ENCODE measurements at places on chromosomes 2 and 18.

DNA sequence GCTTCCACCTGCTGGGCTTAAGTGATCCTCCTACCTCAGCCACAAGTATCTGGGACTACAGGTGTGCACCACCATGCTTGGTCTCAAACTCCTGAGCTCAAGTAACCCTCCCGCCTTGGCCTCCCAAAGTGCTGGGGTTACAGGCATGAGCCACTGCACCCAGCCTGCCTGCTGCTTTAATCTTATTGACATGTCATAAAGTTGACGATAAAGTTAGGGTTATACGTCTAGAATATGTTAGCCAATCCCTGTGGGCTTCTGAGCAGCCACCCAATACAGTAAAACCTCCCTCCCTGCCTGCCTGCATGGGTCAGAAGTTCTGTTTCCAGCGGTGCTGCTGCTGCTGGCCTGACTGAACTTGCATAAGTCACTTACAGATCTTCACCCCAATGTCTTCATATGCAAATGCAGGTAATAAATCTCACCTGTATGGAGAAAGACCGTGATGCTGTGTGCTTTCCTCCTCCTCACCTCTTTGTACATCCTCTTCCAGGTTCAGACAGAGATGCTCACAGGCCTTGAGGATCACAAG lies 30.1 kb downstream of the TGIF1 start:
- no peak for DNase-seq

- no peak for DNase-seq
Measured at GRCh38 chr2:96760986-96761832, 507 bp downstream of the CNNM4 start.

- DNase-seq, result no peak
Measured at GRCh38 chr2:134950886-134951285, 32.3 kb downstream of the CCNT2 start.

- DNase-seq, result no peak
Measured at GRCh38 chr2:159072795-159073194, 104.4 kb downstream of the TANC1 start.

DNA sequence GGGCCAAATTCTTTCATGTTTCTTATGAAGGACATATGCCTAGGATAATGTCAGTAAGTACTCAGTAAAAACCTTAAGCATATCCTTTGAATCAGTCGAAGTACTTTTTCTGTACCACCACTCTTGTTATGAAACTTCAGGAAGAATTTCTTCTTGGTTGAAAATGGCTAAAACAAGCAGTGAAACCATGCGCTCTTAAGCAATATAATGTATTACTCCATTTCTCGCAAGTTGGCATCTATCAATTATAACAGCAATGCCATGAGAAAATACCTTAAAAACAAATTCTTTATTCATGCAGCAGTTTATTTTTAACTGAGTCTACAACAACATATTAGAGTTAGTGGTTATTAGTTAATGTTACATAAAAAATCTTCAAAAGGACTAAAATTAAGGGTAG lies 41.0 kb downstream of the SLC66A3 start:
- DNase-seq, result no peak

DNA sequence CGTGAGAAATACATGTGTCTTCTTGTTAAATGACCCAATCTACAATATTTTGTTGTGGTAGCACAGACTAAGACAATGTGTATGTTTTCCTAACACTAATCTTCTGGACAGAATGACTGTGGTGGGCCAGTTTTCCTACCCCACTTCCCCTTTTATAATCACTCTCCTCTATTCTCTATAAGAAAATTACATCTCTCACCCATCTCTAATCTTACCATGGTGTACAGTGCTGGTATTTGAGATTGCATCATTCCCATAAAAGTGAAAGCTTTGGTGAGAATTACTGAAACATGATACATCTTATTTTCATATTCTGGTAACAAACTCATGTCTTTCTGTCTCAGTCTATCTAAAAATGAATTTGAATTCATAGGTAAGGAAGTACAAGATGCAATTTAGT lies 40.5 kb downstream of the CAVIN2 start:
- no peak for DNase-seq

DNA sequence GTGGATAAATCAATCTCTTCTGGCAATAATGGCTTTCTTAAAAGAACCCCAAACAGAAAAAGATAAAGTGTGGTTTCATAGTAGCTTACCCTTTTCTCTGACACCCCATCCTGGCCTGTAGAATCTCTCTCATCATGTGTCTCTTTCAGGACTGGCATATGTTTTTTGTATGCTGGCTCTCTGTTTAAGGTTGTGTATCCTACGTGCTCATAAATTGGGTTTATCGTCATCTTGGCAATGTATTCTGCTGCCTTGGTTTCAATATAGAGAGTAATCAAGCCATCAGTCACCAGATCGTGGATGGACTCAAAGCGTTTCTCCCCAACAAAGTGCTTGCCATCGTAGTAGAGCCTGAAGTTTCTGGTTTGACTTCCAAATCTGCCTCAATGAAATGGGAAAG lies 113.5 kb upstream of the CHRNA1 start:
- DNase-seq, result no peak

- DNase-seq, result no peak
Measured at GRCh38 chr2:84899304-84900204, 5.9 kb upstream of the TMSB10 start.

DNA sequence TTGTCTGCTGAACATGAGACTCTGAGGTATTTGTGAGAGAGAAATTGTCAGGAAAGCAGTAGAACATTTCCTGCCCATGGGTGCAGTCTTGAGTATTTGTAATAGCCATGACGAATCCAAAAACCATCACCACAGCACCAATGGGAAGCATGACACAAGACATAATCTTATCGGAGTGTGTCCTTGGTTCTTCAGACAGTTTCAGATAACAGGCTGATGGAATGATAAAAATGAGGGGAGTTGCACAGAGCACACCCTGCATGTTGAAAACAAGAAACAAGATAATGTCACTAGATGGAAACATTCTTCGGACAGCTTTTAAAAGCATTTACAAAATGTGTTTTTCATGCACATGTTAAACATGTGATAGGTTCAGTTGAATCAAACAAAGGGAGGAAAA lies 56.9 kb downstream of the SLC38A11 start:
- no peak for DNase-seq

DNA sequence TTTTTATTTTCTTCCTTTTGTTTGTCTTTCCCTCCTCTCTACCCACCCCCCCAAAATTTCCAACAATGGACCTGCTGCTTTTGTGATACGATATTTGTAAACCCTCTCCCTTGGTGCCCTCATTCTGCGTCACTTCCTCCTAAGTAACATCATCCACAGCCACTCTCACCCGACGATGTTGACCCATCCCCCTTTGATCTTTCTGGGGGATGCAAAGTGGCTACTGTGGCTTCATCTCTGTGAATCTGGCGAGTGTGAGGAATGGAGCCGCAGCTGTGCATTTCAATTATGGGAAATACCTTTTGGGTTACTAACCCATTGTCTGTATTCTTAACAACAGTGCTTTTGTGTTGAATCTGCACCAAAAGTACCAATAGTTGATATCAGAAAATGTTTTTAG lies 19.4 kb downstream of the ANTXR1 start:
- no peak for DNase-seq

GRCh38 chr2:143140864-143141661 lies 11.8 kb downstream of the ARHGAP15 start:
- peak; percentile 80 for DNase-seq

DNA sequence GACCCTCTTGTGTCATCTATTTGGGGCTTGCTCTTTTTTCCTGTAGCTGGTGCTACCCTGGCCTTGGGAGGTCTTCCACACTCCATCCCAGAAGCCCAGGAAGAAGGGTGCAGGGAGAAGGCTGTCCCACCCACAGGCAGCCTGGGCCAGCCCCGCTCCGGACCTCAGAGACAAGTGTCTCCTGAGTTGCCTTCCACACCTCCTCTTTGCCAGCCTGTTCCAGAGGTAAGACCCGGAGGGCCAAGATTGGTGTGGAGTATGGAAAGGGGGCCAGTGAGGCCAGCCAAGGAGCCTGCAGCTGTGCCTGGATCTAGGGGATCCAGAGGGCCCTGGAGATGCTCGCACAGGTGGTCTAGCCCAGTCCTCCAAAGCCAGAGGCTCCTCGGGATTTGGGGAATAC lies 40.5 kb downstream of the ST8SIA5 start:
- no peak for DNase-seq

GRCh38 chr2:17148407-17149145 lies 369.7 kb downstream of the RAD51AP2 start:
- DNase-seq, result peak; percentile 41

DNA sequence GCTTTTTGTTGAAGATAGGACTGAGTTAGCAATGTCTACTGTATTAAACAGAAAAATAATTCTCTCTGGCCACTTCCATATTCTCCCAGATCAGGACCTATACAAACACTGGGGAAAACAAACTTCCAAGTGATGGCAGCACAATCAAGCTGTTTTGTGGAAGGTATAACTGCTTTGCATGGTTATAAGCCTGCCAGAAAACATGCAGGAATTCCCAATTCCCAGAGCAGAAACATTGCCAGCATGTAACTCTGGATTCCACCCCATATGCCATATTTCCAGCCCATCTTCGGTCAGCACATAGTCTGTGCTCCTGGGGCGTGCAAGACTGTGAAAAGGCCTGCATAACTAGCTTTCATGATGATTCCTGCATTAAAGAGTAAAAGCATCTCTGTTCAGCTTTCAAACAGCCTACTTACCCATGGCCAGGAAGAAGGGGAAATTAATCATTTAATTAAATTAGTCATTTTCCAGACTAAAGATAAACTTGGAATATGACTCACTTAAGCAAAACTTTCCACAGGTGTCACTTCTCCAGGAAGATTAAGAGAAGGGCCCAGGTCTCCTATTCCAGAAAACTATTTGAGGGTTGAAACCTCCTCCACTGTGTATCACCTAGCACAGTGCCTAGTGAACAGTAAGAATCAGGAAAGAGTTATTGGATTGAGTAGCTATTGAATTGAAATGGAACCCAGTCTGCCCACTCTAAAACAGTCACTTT lies 280.5 kb downstream of the NRXN1 start:
- DNase-seq, result no peak

- no peak for DNase-seq
Measured at GRCh38 chr2:5520463-5520972, 171.7 kb upstream of the SOX11 start.

GRCh38 chr18:36128530-36128870 lies 640 bp downstream of the SLC39A6 start:
- DNase-seq, result no peak

GRCh38 chr2:77778917-77779316 lies 256.7 kb upstream of the LRRTM4 start:
- DNase-seq, result no peak

- DNase-seq, result no peak
Measured at GRCh38 chr2:151707857-151708256, 26.4 kb downstream of the NEB start.

- no peak for DNase-seq
Measured at GRCh38 chr2:32485399-32485798, 128.6 kb downstream of the BIRC6 start.

DNA sequence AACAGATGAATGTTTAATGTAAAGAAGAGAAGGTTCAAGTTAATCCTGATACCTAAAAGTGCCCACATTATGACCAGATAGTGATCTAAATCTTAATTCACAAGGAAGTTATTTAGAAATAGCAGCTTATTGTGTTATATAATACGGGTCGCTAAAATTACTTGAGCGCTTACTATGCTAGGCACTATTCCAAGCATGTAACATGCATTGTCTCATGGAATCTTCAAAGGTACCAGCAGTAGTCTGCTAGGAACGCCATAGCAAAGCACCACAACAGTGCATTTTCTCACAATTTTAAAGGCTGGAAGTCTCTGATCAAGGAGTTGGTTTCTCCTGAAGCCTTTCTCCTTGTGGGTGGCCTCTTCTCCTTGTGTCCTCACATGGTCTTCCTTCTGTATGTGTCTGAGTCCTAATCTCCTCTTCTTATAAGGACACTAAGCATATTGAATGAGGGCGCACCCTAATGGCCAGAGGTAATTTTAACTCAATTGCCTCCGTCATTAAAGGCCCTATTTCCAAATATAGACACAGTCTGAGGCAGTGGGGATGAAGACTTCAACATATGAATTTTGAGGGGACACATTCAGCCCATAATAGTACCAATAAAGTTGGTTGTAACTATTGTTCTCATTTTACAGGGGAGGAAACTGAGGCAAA lies 118.4 kb downstream of the LRRC30 start:
- no peak for DNase-seq

GRCh38 chr2:101900375-101900774 lies 91.4 kb upstream of the IL1R2 start:
- DNase-seq, result no peak

GRCh38 chr2:10454505-10454904 lies 6.4 kb upstream of the ODC1 start:
- no peak for DNase-seq

- DNase-seq, result no peak
Measured at GRCh38 chr2:105625632-105626031, 119.1 kb upstream of the NCK2 start.

DNA sequence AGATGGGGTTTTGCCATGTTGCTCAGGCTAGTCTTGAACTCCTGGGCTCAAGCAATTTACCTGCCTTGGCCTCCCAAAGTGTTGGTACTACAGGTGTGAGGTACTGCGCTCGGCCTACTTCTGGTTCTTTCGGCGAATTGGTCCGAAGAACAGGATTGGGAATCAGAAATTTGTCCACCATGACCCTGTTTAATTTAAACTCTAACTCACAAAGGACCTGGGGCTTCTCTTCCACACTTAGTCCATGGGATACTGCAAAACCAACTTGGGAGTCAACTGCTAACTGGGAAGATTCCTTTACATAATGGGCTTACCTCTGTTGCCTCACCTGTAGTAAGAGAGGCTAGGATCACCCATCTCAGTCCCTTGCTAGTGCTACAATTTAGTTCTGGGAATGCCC lies 79.8 kb upstream of the ZFP36L2 start:
- DNase-seq, result no peak

DNA sequence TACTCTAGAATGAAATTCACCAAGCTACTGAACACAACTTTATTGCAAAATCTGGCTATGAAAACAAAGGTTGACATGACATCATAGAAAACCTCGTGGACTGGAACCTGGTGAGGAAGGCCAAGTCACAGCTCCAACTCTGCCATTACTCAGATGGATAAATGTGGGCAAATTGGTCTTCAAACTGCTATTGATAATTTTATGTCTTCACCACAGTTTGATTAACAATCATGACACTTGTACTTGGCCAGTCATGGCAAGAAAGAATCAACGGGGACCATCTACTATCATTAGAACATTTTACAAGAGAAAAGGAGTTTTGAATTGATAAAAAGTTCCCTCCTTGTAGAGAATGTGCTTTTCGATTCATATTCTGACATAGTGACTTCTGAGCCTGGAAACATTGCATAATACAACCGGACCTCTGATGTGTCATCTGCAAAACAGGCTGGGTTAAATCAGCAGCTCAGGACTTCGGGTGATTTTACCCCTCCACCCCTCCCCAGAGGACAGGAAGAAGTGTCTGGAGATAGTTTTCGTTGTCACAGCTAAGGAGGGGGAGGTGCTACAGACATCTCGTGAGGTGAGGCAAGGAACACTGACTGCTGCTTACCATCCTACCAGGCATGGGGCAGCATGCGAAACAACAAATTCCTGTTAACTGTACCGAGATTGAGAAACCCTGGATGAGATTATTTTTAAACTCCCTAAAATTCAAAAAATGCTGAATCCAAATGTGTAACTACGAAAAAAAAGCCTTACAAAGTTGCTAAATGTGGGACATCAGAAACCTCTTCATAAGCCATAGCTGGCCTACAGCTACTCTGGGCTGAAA lies 8.4 kb downstream of the L3MBTL4 start:
- no peak for DNase-seq

GRCh38 chr2:82268446-82268845 lies 1963.9 kb upstream of the LRRTM1 start:
- DNase-seq, result no peak

All from NAMALWA (cell line).